CD4-positive, alpha-beta T cell treated with Interleukin-1 beta for 1 hour (primary cell): ENCODE measurements at places on chromosomes 5 and 9.

GRCh38 chr5:110853267-110853666 is 114.5 kb downstream of the SLC25A46 start:
- no peak for DNase-seq

DNA sequence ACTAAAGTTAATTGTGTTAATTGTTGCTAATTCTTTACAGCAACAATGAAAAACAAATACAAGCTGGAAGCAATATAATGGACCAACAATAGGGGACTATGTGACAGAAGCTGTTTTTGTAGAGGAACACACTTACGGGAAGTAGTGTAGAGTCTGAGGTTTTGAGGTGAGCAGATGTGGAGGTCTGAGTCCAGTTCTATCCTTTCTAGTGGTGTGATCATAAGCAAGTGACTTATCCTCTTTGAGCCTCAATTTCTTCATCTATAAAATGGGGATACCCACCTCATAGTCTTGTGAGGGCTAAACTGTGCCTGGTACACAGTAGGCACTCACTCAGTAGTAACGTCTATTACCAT is 28.3 kb downstream of the ALG2 start:
- DNase-seq = no peak

DNA sequence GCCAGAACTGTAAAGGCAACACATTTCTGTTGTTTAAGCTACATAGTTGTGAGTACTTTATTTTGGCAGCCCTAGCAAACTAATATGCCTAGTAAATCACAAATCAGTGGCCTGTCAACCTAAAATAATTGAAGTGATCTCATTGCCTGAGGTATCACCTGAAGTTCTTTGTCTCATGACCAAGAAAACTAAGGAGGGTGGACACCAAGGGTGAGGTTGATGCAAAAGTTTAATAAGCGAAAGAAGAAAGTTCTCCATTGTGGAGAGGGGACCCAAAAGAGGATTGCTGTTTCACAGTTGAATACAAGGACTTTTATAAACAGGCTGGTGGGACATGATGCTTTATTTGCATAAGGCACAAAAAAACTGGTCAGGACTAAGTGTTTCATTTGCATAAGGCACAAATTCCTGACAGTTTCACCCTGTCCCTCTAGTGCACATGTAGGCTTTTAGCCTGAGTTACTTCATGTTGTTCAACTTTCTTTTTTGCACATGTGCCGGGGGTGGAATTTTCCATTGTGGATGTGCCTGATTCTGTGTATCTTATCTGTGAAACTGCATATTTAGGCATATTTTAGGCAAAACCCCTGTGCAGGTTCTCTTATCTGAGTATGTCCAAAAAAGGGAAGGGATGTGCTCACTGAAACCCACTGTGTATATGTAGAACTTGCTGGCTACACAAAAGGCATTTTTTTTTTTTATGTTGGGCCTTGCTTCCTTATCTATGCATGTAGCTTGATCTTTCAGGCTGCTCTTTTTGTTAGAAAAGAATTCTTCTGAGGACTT is 108.6 kb upstream of the RAI14 start:
- no peak for DNase-seq

- DNase-seq = no peak
Observed at GRCh38 chr9:104143550-104143910, 49.4 kb downstream of the SMC2 start.

GRCh38 chr9:79630521-79631403 is 59.0 kb downstream of the TLE4 start:
- DNase-seq = no peak

DNA sequence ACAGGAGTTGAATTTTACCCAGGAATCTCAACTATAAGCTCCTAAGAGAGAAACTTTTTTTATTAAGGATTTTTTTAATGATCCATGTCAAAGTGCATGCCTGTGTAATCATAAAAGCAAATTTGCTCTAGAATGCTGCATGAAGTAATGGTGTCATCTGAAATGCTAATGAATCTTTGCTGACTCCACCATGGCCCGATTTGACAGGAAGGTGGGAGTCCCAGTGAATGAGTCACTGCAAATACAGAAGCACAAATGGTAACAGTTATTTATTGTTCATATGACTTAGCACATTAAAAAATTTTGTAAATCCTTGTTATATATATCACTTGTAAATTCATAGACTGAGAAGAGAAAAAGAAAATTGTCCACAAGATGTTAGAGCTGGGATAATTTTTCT is 341.3 kb downstream of the RASEF start:
- DNase-seq = no peak

DNA sequence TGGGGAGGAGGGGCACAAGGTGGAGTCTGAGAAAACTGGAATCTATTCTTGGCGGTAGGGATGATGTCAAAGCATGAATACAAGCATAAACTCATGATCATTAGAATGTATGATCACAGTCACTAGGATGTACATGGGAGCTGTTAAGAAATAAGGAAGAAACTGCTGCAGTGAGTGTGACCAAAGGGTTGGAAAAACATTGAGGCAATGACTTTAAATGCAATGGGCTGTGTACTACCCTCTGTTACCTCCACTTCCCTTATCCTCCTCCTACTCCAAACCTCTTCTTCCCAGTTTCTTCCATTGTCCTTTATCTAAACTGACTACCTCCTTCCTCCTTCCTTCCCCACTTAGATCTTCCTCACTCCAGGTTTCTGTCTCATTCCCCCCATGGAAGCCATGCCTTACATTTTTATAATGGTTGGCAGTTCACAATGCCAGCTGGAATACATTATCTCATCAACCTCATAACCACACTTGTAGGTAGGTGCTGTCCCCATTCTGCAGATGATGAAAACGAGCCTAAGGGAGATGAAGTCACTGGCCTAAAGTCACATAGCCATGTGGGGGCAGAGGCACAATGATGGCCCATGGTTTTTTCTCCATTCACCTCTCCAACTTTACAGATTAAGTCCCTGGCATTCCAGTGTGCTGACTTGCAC is 21.9 kb upstream of the TNFSF15 start:
- no peak for DNase-seq

- no peak for DNase-seq
Observed at GRCh38 chr9:34170237-34170991, 8.4 kb upstream of the UBAP1 start.

- peak; percentile 31 for DNase-seq
Observed at GRCh38 chr5:157283434-157283833, 17.5 kb downstream of the CYFIP2 start.

DNA sequence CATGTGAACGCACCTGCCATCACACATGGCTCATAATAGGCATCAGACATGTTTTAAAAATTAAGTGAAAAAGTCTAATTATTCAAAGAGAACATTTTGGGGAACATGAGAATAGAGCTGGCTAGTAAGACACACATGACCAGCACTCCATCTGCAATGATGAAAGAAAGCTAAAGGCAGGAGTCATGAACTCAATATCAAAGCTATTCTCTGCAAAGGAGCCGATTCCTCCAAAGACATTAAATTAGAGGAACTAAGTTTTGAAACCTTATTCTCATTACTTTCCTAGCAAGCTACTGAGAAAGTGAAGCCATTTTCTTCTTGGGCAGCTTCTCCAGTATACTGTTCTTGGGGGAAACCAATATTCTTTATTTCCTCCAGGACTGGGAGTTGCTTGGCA is 172.0 kb downstream of the CRB2 start:
- DNase-seq = no peak

GRCh38 chr9:135297456-135298075 is 182.0 kb upstream of the PPP1R26 start:
- no peak for DNase-seq

GRCh38 chr5:128424646-128425045 is 113.4 kb downstream of the FBN2 start:
- DNase-seq = no peak

DNA sequence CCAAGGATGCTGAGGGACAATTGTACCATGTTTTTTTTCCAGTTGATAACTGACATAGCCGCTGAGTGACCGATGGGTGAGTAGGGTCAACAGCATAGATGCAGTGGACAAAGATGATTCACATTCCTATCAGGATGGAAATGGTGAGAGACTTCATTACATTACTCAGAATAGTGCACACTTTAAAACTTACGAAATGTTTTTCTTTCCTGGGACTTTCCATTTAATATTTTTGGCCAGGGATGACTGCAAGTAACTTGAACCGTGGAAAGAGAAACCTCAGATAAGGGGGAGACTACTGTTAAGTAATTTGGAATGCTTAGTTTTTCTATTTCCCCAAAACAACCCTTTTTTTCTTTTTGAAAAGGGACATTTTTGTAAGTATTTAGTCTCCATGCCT is 3.0 kb upstream of the TUSC1 start:
- no peak for DNase-seq

DNA sequence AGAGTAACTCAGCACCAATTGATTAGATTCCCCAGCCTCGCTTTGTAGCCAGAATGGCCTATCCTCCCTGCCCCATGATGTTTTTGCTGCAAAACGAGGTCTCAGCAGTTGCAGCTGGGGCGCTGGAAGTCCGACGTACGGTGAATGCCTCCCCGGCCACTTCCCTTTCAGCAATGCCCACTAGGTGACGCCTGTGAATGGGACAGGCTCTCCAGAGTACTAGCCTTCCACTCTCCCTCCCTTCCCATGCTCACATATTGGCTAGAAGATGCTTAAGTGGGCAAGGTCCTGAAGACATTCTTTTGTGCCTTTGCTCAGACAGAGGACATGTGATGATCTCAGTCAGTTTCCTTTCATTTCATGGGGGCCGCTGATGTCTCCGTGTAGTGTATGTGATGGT is 50.8 kb downstream of the DMRT2 start:
- no peak for DNase-seq

- DNase-seq = no peak
Observed at GRCh38 chr5:124923131-124923530, 176.7 kb upstream of the ZNF608 start.

DNA sequence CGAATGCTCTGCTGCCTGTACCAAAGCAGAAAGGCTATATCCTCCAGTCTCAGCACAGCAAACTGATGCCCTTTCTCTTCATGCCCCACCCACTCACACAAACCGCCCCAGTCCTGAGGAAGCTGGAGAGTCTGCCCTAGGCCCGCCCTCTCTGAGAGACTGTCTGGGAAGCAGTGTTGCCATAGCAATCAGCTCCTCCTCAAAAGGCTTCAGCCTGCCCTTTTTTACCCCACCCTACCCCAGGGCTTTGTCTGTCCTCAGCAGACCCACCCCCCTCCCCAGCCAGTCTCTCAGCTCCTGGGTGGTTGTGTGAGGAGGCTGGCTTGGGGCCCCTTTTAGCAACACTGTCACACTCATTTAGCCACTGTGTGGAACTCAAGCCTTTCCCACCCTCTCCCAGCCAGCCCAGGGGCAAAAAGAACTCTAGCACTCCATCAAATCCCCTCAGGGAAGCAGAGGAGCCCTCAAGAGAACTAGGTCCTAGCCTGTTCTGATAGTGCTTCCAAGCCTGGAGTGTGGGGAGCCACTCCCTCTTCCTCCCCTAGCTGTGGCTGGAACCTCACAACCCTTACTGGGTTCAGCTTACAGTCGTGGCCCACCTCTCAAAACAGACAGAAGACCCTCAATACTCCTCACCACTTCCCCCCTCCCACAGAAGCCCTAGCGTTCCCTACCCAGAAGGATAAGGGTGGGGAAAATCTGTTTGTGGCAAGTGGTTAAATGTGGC is 1.4 kb downstream of the ATOSB start:
- DNase-seq = peak; percentile 87

- DNase-seq = peak; percentile 9
Observed at GRCh38 chr9:101705135-101705661, 33.2 kb downstream of the GRIN3A start.

DNA sequence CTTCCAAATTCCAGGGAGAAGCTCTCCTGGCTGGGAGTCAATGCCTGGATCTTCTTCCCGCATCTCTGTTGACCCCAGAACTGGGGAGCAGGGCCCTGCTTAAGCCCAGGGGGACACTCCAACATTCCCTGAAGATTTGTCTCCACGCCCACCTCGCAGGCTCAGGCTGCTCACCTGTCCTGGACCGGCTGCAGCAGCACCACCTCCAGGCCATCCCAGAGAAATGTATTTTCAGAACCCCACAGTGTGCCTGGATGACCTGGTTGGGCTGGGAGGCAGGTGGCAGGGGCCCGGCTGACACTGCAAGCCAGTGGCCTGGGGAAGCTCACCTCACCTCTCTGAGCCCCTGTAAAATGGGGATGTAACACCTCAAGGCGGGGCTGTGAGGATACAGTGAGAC is 27.1 kb upstream of the ZBTB43 start:
- no peak for DNase-seq

GRCh38 chr5:53480416-53481158 is at the start of gene FST:
Gene FST (plus strand): TSS chr5:53480629. CDS start chr5:53480792, 163 bp downstream.
- DNase-seq = no peak

DNA sequence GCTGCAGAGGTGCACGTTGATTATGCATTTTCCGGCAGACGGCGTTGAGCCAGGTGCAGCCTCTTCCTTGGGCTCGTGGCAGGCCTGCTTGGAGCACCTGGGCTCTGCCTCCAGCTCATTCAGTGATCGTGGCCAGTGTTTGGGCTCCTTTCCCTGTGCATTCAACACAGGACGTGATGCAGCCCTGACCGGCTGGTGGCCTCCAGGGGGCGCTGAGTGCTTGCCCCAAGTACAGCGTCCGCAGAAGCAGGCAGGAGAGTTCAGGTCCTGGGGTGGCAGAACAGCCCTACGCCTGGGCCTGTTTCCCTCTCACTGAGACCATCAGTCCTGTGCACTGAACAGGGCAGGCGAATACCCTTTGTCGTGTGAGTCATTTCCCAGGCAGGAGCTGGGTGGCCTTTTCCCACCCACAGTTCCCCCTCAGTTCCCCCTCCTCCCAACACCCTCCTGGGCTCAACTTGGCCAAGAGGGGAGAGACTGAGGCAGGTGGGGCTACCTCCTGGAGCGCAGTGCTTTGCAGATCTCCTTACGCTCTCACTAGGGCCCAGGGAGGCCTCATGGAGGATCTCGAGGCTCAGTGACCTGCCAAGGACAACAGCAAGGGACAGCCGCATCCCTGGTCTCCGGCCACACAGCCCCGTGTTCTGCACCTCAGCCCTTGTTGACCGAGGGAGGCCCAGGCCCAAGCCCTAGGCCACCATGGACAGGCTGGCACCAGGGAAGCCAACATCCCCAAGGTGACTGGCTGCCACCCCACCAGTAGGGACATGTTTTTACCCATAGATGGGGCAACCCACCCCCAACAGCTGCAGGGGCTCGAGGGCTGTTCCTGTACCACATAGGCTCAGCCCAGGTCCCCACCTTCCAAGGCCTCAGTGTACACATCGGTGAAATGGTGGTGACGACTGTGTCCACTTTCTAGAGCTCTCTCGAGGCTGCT is 52.9 kb downstream of the LRSAM1 start:
- DNase-seq = peak; percentile 78

- DNase-seq = no peak
Observed at GRCh38 chr9:35882996-35883395, 12.8 kb upstream of the OR13J1 start.

GRCh38 chr5:74722271-74722670 is 37.2 kb downstream of the HEXB start:
- no peak for DNase-seq

DNA sequence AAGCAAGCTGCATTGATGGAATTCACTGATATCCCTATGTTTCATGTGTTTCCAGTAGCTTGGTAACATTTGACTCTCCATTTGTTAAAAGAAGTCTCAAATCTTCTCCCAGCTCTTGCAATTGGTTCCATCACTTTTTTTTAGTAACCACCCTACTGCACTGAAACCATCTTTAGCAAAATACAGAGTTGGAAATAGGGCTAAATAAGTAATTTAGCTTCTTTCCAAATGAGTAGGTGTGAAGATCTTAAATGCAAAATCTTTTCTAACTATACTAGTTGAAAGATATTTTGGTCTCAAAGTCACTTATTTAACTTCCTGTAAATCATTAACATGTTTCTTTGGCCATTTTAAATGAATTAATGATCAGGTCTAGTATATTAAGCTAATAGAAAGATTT is 138.1 kb downstream of the DIRAS2 start:
- DNase-seq = no peak

GRCh38 chr5:157026789-157027424 is 32.0 kb downstream of the HAVCR1 start:
- no peak for DNase-seq

- no peak for DNase-seq
Observed at GRCh38 chr5:1911773-1912235, 29.1 kb upstream of the IRX4 start.
